Aorta (tissue), 5 donors: ENCODE measurements at places on chromosomes 11 and 22. TPM values are rescaled to one million over a fixed set of nuclear protein-coding genes. Genes with fewer than 3 reads are reported as not detected.

The MEI1 gene
- total RNA-seq, result 1.4 TPM

The TPP1 gene
- total RNA-seq, result 79.5 TPM

The TEAD1 gene
- 64.9 TPM for total RNA-seq

The APLNR gene
- 17.8 TPM for total RNA-seq
